ENCODE measurements at places on chromosomes 5 and 9.

- DNase-seq, result no peak
Measured at GRCh38 chr5:10635867-10636350, 72.0 kb downstream of the ANKRD33B start.

- peak; percentile 66 for DNase-seq
Measured at GRCh38 chr5:172834415-172835289, 601 bp downstream of the ERGIC1 start.

DNA sequence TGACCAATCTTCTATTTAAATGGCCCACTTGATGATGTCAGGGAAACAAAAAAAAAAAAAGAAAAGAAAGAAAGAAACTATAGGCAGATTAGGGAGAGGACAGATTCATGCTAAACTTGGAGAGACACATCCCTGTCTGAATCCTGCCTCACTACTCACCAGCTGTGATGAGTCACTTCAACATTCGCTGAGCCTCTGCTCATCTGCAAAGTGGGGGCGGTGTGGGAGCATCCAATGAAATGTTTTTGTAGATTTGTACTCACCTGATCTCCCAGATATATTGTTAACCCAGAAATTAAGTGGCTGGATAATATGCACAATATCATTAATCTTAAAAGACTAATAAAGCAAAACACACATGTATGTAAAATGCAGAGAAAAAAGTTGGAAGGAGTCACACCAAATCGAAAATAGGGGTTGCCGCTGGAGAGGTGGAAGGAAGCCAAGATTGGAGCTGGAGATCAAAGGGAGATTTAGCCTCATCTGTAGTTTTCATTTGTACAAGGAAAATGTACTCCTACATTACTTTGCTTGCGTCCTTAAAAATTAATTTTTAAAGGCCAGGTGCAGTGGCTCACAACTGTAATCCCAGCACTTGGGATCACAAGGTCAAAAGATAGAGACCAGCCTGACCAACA, 17.0 kb upstream of the ERGIC1 start:
- no peak for DNase-seq

DNA sequence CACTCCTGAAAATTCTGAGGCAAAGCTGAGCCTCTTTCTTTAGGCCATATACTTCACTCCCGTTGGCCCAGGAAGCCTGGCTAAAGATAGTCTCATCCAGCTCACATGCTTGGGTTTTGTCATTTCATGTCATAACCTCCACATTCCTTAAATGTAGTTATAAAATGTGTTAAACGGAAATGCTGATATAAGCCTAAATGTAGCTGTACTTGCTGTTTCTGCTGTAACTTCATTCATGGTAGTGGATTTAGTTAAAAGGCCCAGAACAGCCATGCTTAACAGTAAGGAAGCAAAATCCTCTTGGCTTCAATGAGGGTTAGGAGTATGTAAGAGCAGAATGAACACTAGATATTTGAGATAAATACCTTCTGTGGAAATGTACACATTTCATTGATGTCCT, 135.8 kb upstream of the TMEM161B start:
- no peak for DNase-seq

DNA sequence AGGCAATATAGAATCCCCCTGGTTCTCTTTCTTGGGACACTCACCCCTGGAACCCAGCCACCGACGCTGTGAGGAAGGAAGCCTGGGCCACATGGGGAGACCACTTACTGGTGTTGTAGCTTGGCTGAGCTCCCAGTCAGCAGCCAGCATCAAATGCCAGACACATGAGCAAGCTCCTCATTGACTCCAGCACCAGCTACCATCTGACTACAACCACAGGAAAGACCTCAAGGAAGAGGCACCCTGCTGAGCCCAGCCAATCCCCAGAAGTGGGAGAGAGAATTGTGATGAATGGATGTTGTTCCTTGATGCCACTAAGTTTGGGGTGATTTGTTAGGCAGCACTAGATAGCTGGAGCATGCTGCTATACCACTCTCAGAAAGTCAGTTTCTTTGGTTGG, 36.0 kb downstream of the BNIP1 start:
- no peak for DNase-seq

DNA sequence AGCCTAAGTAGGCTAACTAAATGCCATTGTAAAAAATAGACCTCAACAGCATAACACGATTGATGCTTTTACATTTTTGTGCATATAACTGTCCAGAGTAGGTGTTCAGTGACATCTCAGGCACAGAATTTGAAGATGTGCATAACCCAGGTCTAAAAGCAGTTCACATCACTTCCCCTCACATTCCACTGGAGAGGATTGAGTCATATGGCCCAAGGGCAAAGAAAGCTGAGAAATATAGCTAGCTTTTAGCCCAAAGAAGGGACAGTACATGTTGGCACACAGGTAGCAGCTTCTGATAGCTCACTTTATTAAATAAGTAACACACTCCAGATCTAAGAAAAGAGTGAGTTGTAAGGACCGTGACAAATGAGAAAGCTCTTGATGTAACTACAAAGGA, 2259.5 kb upstream of the WWC1 start:
- no peak for DNase-seq

DNA sequence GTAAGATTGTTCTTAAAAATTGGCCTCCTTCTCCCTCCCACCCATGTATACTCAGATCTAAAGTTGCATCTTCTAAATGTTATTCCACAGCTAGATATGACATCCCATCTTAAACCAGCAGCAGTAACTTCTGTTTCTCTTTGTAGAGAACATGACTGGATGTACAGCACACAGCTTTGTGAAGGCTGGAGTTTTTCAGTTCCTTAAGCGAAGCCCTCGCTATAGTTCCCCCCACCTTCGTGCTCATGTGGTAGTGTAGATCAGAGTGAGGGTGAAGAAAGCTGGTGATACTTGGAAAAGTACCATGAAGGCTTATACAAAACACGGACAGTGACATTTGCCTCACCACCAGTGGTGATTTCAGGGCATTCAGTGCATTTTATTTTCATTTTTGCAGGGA, 137.5 kb downstream of the MAT2B start:
- no peak for DNase-seq

GRCh38 chr5:43152946-43153345, 32.2 kb downstream of the ZNF131 start:
- DNase-seq, result no peak

DNA sequence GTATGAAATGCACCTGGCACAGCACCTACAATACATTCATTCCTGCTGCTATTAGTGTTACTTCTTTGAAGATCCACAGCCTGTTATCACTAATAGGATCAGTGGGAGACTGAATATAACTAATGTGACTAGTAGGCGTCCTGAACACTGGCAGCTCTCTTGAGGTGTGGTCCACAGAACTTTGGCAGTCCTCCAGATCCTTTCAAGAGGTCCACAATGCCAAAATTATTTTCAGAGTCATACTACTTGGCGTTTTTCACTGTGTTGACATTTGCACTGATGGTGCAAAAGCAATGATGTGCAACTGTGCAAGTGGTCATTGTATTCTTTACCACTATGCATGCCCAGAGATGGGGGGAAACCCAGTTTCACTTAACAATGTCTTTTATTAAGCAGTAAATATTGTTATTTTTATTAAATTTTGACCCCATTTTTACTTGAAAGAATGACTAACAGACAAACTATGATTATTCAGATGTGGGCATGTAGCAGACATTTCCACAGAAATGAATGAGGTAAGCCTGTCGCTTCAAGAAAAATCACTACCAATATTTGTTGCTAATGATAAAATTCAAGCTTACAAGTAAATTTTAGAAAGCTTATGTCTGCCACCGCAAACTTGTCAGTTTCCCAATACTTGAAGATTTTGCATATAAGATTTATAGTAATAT, 48.9 kb downstream of the ADRB2 start:
- DNase-seq, result no peak

DNA sequence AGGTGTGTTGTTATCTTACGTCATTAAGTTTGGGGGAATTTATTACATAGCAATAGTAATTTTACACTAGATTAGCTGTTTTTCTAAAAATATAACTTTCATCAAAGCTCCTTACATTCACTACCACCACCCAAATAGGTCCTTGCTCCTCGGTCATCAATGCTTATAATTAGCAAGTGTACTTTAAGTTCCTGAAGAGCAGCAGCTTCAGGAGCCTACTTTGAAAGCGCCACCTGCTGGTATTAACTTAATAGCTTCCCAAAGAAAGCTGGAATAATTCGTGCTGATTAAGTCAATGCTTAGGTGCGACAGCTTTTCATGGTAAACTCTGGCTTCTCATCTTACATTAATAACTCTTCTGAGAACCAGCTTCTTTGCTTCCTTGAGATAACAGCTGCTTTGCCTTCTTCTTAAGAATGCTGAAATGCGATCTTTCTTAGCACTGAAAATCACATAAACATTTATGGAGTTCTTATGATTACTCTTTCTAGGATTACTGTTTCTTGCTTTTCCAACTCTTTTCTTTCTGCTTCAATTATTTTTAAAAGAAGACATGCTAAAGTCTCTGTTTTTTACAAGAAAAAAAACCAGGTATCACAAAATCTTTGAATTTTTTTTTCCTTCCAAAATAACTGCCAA, 10.0 kb upstream of the C5 start:
- DNase-seq, result peak; percentile 56

DNA sequence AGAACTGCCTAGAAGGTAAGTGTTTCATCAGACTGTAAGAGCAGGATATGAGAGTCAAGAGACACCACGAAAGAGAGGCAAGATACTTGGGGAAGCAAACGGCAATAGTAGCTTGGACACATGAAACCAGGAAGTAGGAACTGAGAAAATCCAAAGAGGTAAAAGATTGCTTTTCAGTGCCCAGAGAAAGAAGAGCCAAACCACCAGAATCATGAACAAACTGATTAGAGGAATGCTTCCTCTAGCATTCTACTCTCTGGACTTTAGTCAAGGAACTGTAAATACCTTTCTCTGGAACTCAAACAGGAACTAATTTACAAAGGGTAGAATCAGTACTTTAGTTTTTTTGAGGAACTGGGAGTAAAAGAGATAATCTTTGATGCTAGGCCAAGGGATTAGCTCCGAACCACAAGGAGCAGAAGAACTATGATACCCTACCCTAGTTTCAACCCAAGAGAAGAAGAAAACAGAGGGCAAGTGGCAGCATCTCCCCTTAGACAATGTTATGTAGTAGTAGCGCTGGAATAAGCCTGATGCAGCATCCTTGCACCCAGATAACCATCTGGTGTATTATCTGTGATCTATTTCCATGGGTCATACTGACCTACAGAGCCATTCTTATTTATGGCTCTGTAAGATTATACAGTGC, 41.3 kb downstream of the EFCAB9 start:
- DNase-seq, result peak; percentile 73

DNA sequence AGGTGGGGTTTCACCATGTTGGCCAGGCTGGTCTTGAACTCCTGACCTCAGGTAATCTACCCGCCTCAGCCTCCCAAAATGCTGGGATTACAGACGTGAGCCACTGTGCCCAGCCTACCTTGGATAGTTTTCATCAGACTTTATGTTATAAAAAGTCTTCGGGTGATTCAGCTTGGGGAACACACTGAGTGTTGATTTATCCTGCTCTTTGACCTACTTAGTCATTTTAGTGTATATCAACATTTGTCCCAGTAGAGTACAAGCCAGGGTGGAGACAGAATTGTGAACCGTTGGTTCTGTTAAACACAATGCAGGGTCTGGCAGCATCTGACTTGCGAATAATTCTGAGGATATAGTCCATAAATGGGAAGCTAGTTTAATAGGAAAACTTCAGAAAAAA, 39.7 kb downstream of the NFX1 start:
- no peak for DNase-seq

GRCh38 chr5:123427281-123427680, 4.1 kb upstream of the CEP120 start:
- DNase-seq, result no peak
